Stimulated activated CD8-positive, alpha-beta memory T cell treated with anti-CD3 and anti-CD28 coated beads, Interleukin-4, amount 100 ng/mL, for 1 hour (primary cell): ENCODE measurements at places on chromosomes 12 and 14.

- no peak for DNase-seq
Observed at GRCh38 chr12:101570047-101570446, 24.7 kb upstream of the MYBPC1 start.

GRCh38 chr14:37791384-37792036 is 196.1 kb downstream of the TTC6 start:
- DNase-seq: no peak

GRCh38 chr12:76685246-76685678 is 78.7 kb upstream of the ZDHHC17 start:
- no peak for DNase-seq

GRCh38 chr12:122596838-122597237 is 69.8 kb downstream of the KNTC1 start:
- no peak for DNase-seq

DNA sequence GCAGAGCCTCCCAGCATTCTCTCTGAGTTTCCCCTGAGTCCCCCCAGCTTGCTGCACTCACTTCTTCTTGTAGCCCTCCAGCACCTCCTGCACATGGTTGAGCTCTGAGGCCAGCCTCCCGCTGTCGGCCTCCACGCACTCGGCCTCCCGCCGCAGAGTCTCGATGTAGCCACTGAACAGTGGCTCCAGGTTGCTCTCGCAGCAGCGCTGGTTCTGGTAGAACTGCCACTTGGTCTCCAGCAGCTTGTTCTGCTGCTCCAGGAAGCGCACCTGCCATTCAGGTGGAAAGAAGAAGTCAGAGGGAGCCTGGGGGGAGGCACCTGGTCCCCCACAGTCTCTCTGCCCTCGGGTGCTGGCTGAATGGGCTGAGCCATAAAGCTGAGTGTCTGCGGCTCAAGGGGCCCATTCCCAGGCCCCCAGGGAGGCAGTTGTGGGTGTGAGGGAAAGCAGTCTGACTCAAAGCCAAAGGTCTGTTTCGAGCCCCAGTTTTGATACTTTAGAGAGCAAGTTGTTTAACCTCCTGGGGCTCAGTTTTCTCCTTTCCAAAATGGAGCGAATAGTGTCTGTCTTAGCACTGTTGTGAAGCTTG is 2.3 kb downstream of the KRT85 start:
- DNase-seq: no peak

- DNase-seq: peak; percentile 37
Observed at GRCh38 chr14:89466484-89466883, 49.5 kb upstream of the FOXN3 start.

GRCh38 chr12:75712223-75712622 is 200.8 kb upstream of the KRR1 start:
- DNase-seq: no peak
